Neural crest cell (in vitro differentiated cells): ENCODE measurements at places on chromosomes 3 and 15. TPM values are rescaled to one million over a fixed set of nuclear protein-coding genes. Genes with fewer than 3 reads are reported as not detected.

DNA sequence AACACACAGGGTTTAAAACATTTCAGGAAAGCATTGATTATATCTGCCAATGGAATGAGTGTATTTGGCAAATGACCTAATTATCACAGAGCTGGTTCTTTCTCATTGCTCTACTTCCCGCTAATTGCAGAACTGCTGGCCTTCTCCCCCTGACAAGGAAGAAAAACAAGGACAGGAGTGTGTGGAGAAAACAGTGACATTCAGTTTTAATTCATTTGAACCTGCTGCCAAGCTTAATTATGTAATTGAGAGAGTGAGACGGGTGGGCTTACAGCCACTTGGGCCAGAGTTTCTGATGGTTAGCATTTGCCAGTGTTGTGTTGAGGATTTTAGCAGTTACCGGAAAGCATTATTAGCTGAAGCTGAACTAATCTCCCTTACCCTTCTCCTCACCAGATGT is 301.4 kb downstream of the RBMS3 start:
- H3K27me3 ChIP-seq: no peaks in the 10 kb centered on the region
- H3K4me3 ChIP-seq: no peak overlapping the region
- no peak for DNase-seq
- no peak overlapping the region for H3K27ac ChIP-seq
- peaks cover 3% of the 10 kb centered on the region for H3K4me1 ChIP-seq

GRCh38 chr15:37981775-37982174 is 47.3 kb downstream of the TMCO5A start:
- H3K36me3 ChIP-seq: no peaks in the 10 kb centered on the region
- no peaks in the 10 kb centered on the region for H3K27me3 ChIP-seq
- H3K27ac ChIP-seq: no peak overlapping the region
- no peak for DNase-seq
- no peak overlapping the region for H3K4me3 ChIP-seq
- no peaks in the 10 kb centered on the region for H3K4me1 ChIP-seq

GRCh38 chr3:18378218-18378617 is 46.9 kb downstream of the SATB1 start:
- no peaks in the 10 kb centered on the region for H3K36me3 ChIP-seq
- no peak overlapping the region for H3K27ac ChIP-seq
- no peaks in the 10 kb centered on the region for H3K27me3 ChIP-seq
- no peak overlapping the region for H3K4me3 ChIP-seq
- peaks cover 7% of the 10 kb centered on the region for H3K4me1 ChIP-seq

DNA sequence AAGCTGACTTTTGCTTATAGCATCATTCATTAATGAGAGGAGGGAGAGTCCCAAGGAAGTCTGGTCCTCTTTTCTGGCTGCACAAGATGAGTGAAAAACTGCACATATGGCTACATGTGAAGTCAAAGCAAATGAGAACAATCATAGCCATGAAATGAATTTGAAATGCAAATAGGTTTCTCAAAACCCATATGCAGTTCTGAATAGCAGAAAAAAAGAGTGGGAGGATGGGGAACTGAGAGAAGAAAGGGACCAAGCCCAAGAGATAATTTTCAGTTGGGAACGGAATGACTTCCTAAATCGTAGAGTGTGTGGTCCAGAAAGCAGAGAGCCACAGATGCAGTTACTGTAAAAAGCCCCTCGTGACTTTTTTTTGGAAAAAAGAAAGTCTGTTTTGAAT is 66.3 kb downstream of the GTPBP8 start:
- peak overlapping the region; percentile 31 for H3K27ac ChIP-seq
- peaks cover 5% of the 10 kb centered on the region for H3K4me1 ChIP-seq

GRCh38 chr3:131812433-131812832 is 222.4 kb downstream of the CPNE4 start:
- no peak for DNase-seq
- H3K36me3 ChIP-seq: no peaks in the 10 kb centered on the region
- no peaks in the 10 kb centered on the region for H3K4me1 ChIP-seq
- H3K4me3 ChIP-seq: no peak overlapping the region
- H3K27me3 ChIP-seq: peaks cover 13% of the 10 kb centered on the region

- peak overlapping the region; percentile 94 for H3K4me3 ChIP-seq
- H3K27ac ChIP-seq: peak overlapping the region; percentile 58
- H3K27me3 ChIP-seq: no peaks in the 10 kb centered on the region
- peaks cover 51% of the 10 kb centered on the region for H3K4me1 ChIP-seq
- no peaks in the 10 kb centered on the region for H3K36me3 ChIP-seq
- no peak for DNase-seq
These were observed 1.5 kb downstream of the RAB7A start for GRCh38 chr3:128727485-128727884.

DNA sequence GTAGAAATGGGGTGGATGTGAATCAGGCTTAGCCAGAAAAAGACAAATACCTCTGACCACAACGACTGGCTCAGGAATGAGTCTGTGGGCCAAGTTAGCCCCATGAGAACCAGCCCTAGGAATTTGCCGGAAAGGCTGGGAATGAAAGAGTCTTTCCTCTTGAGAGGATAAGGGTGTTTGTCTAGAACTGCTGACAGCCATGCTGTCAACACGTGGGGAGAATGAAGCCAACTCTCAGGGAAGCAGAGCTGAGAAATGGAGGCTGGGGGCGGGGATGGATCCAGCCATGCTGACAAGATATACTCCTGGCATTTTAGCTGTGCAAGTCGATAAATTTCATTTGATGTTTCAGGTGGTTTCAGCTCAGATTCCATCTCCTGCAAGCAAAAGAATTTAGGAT is 10.6 kb upstream of the SLC6A1 start:
- H3K4me1 ChIP-seq: peaks cover 7% of the 10 kb centered on the region
- DNase-seq: no peak
- no peak overlapping the region for H3K4me3 ChIP-seq
- no peaks in the 10 kb centered on the region for H3K36me3 ChIP-seq

- no peak for DNase-seq
- no peaks in the 10 kb centered on the region for H3K36me3 ChIP-seq
- H3K4me1 ChIP-seq: peaks cover 26% of the 10 kb centered on the region
- H3K4me3 ChIP-seq: no peak overlapping the region
- no peak overlapping the region for H3K27ac ChIP-seq
- no peaks in the 10 kb centered on the region for H3K27me3 ChIP-seq
These were observed 124.9 kb downstream of the LRRK1 start for GRCh38 chr15:101043911-101044624.

- no peaks in the 10 kb centered on the region for H3K27me3 ChIP-seq
- no peaks in the 10 kb centered on the region for H3K36me3 ChIP-seq
- no peak overlapping the region for H3K4me3 ChIP-seq
- H3K4me1 ChIP-seq: peaks cover 12% of the 10 kb centered on the region
- H3K27ac ChIP-seq: no peak overlapping the region
- no peak for DNase-seq
These were observed 24.8 kb upstream of the SLMAP start for GRCh38 chr3:57731311-57731710.

- H3K36me3 ChIP-seq: no peaks in the 10 kb centered on the region
- peaks cover 35% of the 10 kb centered on the region for H3K4me1 ChIP-seq
- H3K4me3 ChIP-seq: peak overlapping the region; percentile 88
- H3K27me3 ChIP-seq: peaks cover 53% of the 10 kb centered on the region
- no peak overlapping the region for H3K27ac ChIP-seq
- DNase-seq: no peak
These were observed 963 bp downstream of the SHQ1 start for GRCh38 chr3:72847282-72847681.

- H3K4me1 ChIP-seq: peaks cover 12% of the 10 kb centered on the region
- H3K4me3 ChIP-seq: no peak overlapping the region
- H3K36me3 ChIP-seq: no peaks in the 10 kb centered on the region
These were observed 159.9 kb downstream of the NSMCE3 start for GRCh38 chr15:29109762-29110161.

- DNase-seq: no peak
- H3K27ac ChIP-seq: no peak overlapping the region
- H3K4me3 ChIP-seq: no peak overlapping the region
- H3K27me3 ChIP-seq: no peaks in the 10 kb centered on the region
- H3K36me3 ChIP-seq: no peaks in the 10 kb centered on the region
- no peaks in the 10 kb centered on the region for H3K4me1 ChIP-seq
These were observed 617.1 kb downstream of the SQOR start for GRCh38 chr15:46251903-46252302.

The UROC1 gene
- total RNA-seq: not detected in 2 replicates

The APBA2 gene
- total RNA-seq: 78.6 and 79.9 TPM in 2 replicates

The DGKG gene
- total RNA-seq: 0.18 TPM in 1 of 2 replicates, not detected in the other
